Sigmoid colon (tissue), 7 donors: ENCODE measurements at places on chromosomes 1 and 21. TPM values are rescaled to one million over a fixed set of nuclear protein-coding genes. Genes with fewer than 3 reads are reported as not detected.

The CALML6 gene
- not detected for total RNA-seq

The TFF1 gene
- total RNA-seq = not detected

The NUF2 gene
- total RNA-seq = not detected

The RIPK4 gene
- 0.54 TPM for total RNA-seq

The OR2T29 gene
- not detected for total RNA-seq

The DCST1 gene
- total RNA-seq = not detected

The NUAK2 gene
- total RNA-seq = 1.5 TPM

The CD247 gene
- total RNA-seq = not detected

The TDRD10 gene
- 0.68 TPM for total RNA-seq

The PGLYRP3 gene
- not detected for total RNA-seq

The LELP1 gene
- total RNA-seq = not detected

The NID1 gene
- total RNA-seq = 242 TPM

The TEDDM1 gene
- not detected for total RNA-seq

The RGSL1 gene
- not detected for total RNA-seq

The DEPDC1 gene
- 1.2 TPM for total RNA-seq

The SLAMF7 gene
- total RNA-seq = 0.41 TPM

The CLCA4 gene
- not detected for total RNA-seq

The RPTN gene
- not detected for total RNA-seq

The SLC9C2 gene
- not detected for total RNA-seq

The SIPA1L2 gene
- total RNA-seq = 29.9 TPM

The RNASEL gene
- 6.4 TPM for total RNA-seq

The GNG4 gene
- total RNA-seq = 1.5 TPM

The LCK gene
- 0.36 TPM for total RNA-seq

The LAMC2 gene
- 4.1 TPM for total RNA-seq

The S100A10 gene
- 40.6 TPM for total RNA-seq

The DENND2D gene
- total RNA-seq = 5.7 TPM

The S100A7A gene
- not detected for total RNA-seq

The ADAMTSL4 gene
- total RNA-seq = 17.8 TPM

The ESRRG gene
- total RNA-seq = 0.68 TPM

The SNX7 gene
- 29.6 TPM for total RNA-seq

The BACE2 gene
- total RNA-seq = 52.8 TPM

The GBP6 gene
- not detected for total RNA-seq

The OR2T2 gene
- not detected for total RNA-seq

The MAP10 gene
- 3.3 TPM for total RNA-seq
